Hepatocyte (in vitro differentiated cells): ENCODE measurements at places on chromosomes 11 and 22.
A peak's percentile ranks its signal among the peaks of the same experiment; 100 is the strongest.

- H3K4me3 ChIP-seq: no peak overlapping the region
- H3K27me3 ChIP-seq: no peaks in the 10 kb centered on the region
- H3K36me3 ChIP-seq: no peaks in the 10 kb centered on the region
- no peak for DNase-seq
These were observed 44.9 kb upstream of the EIF3D start for GRCh38 chr22:36573815-36574363.

DNA sequence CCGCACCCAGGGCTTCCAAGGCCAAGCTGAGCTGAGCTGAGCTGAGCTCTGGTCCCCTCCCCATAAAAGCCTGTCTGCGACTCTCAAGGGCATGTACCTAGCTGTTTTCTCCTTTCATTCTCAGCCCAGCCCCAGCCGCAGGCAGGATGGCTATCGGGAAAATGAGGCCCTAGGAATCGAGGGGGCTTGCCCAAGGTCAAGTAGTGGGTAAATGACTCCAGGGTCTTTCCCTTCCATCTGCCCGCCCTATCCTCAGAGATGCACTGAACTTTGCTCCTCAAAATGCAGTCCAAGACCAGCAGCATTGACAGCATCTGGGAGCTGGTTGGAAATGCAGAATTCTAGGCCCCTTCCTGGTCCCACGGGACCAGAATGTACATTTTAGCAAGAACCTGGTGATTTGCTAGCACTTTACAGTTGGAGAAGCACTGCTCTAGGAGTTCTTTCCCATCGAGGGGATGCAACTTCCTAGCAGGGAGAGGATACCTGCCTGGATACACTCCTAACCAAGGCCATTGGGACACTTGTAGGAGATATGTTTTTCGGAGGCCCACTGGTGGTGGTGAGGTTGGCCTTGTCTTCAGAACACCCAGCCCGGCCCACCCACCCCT, 43.2 kb upstream of the ACCSL start:
- no peak for DNase-seq
- H3K4me3 ChIP-seq: no peak overlapping the region

DNA sequence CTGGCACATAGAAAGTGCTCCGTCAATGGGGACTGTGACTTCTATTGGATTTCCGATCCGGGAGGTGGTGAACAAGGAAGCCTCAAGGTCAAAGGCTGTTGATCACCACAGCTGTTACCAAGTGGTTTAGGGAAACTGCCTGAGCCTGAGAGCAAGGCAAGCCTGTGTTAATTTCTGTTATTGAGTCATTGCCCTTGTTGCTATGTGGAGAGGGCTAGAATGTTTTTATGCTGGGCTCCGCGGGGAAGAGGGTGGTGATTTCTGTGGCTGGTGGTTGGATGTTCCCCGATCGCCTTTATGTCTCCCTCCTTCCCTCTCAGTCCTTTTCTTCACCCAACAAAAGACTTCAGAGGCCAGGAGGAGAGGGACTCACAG, 108.5 kb upstream of the ALX4 start:
- no peaks in the 10 kb centered on the region for H3K36me3 ChIP-seq
- peaks cover 15% of the 10 kb centered on the region for H3K27me3 ChIP-seq
- no peak overlapping the region for H3K4me3 ChIP-seq
- DNase-seq: no peak

- DNase-seq: no peak
- no peaks in the 10 kb centered on the region for H3K4me1 ChIP-seq
- H3K27me3 ChIP-seq: no peaks in the 10 kb centered on the region
- H3K27ac ChIP-seq: no peak overlapping the region
These were observed 22.1 kb upstream of the TMPRSS13 start for GRCh38 chr11:117950993-117951961.

DNA sequence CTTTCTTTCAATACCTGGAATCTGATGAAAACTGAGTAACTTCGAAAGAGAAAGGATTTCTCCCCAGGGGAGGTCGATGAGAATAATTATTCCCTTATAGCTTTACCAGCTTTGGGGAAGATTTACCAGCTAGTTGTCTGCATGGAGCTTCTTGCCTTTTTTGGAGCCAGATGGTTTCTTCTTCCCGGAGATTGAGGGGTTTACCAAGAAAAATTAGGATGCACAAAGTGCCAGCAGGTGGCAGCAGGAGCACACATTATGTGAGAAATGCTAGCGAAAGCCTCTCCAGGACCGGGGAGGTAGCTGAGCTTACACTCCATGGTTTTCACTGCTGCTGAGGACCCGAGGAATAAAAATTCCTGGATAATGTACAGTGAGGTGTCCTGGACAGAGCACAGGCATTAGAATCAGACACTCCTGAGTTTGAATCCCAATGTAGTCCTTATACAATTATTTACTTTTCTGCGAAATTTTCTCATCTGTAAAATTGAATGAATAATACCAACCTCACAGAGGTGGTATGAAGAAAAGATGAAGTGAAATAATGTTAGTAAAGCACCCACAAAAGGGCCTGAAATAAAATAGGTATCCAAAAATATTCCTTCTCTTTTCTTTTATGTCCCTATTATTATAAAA, 46.0 kb upstream of the PARVA start:
- peak overlapping the region; percentile 19 for H3K27ac ChIP-seq
- H3K4me1 ChIP-seq: no peaks in the 10 kb centered on the region
- no peaks in the 10 kb centered on the region for H3K36me3 ChIP-seq
- H3K4me3 ChIP-seq: no peak overlapping the region
- DNase-seq: peak; percentile 92

DNA sequence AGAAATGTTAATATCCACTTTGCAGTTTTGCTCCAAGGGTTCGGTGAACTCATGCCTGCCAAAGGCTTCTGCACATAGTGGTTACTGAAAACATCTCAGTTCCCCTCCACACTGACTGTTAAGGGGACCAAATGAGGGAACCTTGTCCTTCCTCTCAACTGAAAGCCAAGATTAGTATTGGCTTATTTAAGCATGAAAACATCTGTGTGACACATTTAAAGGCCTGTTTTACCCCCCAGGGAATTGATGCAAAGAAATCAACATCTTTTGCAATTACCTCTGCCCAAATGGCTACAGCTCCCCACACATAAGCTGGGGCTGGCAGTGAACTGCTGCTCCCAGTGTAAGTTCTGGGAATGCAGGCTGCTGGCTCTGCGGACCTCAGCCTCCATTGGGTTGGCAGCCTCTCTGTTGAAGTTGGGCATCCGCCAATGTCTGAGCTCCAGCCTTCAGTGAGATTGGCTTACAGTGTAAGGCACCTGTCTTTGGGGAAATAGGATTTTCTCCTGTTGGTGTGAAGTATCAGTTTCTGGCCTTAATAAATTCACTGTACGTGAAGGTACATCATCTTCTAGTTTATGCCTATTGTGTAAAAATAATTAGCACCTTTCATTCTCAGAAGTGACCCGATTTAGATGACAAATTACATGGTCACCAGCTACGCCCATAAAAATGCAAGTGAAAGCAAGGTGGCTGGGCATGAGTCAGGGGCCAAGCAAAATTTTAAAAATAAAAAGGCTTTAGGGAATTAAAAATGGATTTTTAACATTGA, 213.4 kb upstream of the SYN3 start:
- H3K4me3 ChIP-seq: no peak overlapping the region
- no peak overlapping the region for H3K27ac ChIP-seq
- H3K36me3 ChIP-seq: no peaks in the 10 kb centered on the region
- no peaks in the 10 kb centered on the region for H3K27me3 ChIP-seq
- H3K4me1 ChIP-seq: peaks cover 15% of the 10 kb centered on the region

DNA sequence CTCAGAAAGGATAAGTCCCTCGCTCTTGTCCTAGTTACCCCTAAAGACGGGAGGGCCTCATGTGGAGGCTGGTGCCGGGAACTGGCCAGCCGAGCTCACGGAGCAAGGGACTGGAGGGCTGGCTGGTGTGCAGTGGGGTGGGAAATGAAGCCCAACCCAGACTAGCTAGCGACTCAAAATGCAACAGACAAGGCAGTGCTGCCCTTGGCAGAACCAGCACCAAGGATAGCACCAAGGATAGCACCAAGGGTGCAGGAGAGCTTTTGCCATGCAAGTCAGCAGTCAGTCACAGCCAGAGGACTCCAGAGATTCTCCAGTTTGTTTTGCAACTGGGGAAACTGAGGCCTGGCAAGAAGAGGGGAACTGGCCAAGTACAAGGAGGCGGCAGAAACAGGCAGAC, 6.5 kb upstream of the BATF2 start:
- peaks cover 13% of the 10 kb centered on the region for H3K4me1 ChIP-seq
- no peaks in the 10 kb centered on the region for H3K36me3 ChIP-seq
- no peak for DNase-seq
- H3K27me3 ChIP-seq: no peaks in the 10 kb centered on the region

- DNase-seq: no peak
- no peaks in the 10 kb centered on the region for H3K27me3 ChIP-seq
- H3K4me3 ChIP-seq: no peak overlapping the region
- peak overlapping the region; percentile 35 for H3K27ac ChIP-seq
- H3K4me1 ChIP-seq: peaks cover 3% of the 10 kb centered on the region
These were observed 314.4 kb downstream of the AASDHPPT start for GRCh38 chr11:106391771-106392420.

DNA sequence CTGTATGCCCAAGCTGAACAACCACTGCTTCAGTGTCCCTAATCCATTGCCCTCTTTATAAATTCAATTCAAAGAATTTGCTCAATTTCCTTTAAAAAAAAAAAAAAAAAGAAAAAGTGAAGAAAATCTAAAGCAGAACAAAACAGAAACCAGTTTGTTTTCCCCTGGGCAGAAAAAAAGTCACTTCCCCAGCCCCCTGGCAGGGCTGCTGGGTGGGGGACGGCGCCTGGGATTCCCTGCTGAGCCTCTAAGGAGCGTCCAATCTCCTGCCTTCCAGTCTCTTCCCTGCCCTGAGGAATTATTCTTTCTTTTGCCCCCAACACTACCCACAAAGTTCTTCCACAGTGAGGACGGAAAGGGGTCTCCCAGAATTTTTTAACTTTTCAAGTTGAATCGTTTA, 23.9 kb downstream of the DKK3 start:
- no peaks in the 10 kb centered on the region for H3K36me3 ChIP-seq
- H3K4me3 ChIP-seq: no peak overlapping the region
- no peaks in the 10 kb centered on the region for H3K27me3 ChIP-seq
- no peak overlapping the region for H3K27ac ChIP-seq
- peaks cover 15% of the 10 kb centered on the region for H3K4me1 ChIP-seq

DNA sequence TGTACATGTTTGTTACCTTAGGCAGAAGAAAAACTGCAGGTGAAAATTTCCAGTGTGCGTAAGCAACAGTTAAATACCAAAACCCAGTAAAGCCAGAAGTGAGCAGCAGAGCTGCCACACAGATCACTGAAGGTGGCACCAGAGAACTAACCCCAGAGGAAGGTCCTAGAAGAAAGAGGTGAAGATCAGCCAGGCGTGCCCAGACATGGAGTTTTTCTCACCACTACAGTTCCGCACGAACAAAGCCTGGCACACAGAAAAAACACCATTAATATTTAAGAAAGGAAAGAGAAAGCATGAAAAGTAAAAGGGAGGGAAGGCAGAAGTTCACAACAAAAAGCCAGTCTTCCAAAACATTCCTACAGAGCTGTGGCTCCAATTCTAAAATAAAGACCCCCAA, 60.7 kb downstream of the STK33 start:
- no peak for DNase-seq
- H3K27ac ChIP-seq: no peak overlapping the region
- no peak overlapping the region for H3K4me3 ChIP-seq
- no peaks in the 10 kb centered on the region for H3K4me1 ChIP-seq

GRCh38 chr11:46309814-46310259, 32.4 kb downstream of the CREB3L1 start:
- no peak overlapping the region for H3K4me3 ChIP-seq
- H3K27me3 ChIP-seq: no peaks in the 10 kb centered on the region
- H3K36me3 ChIP-seq: no peaks in the 10 kb centered on the region
- no peak overlapping the region for H3K27ac ChIP-seq
- no peaks in the 10 kb centered on the region for H3K4me1 ChIP-seq

DNA sequence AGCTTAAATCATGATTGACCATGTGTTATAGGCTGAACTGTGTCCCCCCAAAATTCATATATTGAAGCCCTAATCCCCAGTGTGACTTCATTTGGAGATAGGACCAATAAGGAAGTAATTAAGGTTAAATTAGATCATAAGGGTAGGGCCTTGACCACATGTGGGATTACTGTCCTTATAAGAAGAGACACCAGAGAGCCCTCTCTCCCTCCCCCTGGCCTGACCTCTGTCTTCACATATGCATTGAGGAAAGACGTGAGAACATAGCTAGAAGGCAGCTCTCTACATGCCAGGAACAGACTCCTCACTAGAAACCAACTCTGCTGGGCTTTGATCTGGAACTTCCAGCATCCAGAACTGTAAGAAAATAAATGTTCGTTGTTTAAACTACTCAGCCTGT, 13.6 kb upstream of the NUP50 start:
- peaks cover 6% of the 10 kb centered on the region for H3K4me1 ChIP-seq
- H3K4me3 ChIP-seq: no peak overlapping the region
- no peaks in the 10 kb centered on the region for H3K36me3 ChIP-seq
- H3K27ac ChIP-seq: no peak overlapping the region

DNA sequence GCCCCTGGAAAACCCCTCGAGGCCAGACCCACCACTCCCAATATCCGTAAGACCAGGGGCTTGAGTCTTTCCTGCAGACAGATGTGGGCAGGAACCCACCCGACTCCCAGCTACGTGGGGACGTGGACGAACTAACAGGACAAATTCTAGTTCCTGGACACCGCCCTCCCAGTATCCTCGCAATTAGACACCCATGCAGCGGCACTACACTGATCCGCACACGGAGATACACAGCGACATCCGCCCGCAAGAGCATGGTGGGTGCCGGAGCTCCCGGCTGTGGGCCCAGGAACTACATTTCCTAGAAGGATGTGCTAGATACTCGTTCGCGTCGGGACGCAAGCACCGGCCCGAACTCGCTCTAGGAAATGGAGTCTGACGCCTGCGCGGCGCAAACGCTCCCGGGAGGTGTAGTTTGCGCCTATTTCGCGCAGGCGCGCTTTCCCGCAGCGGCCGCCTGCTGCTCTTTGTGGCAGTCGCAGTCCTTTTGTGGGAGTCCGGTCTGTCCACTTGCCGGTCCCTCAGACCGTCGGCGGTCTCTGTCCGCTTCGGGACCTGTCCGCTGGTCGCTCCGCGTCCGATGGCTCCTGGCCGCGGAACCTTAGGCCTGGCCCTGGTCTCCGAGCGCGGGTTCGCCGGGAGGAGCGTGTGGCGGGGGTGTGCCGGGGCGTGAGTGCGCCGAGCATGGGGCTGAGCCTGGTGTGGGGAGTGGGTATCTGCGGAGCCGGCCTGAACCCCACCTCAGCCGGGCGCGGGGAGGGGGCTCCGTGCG, at the start of gene ZNF74:
ZNF74 (plus strand) TSS at position 447 of the 772 bp plus-strand sequence. CDS start 478 bp downstream, outside the sequence.
- H3K4me3 ChIP-seq: peak within 1 kb of the TSS; percentile 85
- no peaks in the 10 kb centered on the region for H3K27me3 ChIP-seq
- H3K36me3 ChIP-seq: no peaks in the 10 kb centered on the region

DNA sequence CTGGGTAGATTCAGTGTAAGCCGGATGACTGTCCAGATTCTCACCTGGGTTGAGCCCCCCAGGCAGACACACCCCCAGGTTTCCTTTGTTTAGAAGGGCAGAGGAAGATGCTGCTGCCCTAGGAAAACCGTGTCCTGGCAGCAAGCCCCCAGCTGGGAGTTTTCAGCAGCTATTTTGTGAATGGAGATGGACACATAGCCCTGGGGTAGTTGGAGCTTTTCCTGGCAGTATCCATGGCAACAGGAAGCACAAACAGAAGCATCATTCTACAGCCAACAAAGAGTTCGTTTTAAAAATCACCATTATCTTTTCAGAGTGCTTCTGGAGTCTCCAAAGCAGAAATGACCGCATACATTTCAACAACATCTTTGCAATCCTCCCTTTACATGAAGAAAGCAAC, 245.5 kb downstream of the BRD1 start:
- H3K4me1 ChIP-seq: no peaks in the 10 kb centered on the region
- H3K27me3 ChIP-seq: no peaks in the 10 kb centered on the region
- DNase-seq: no peak
- no peak overlapping the region for H3K4me3 ChIP-seq
